ENCODE measurements at places on chromosomes 6 and 20. TPM values are rescaled to one million over a fixed set of nuclear protein-coding genes. Genes with fewer than 3 reads are reported as not detected.

DNA sequence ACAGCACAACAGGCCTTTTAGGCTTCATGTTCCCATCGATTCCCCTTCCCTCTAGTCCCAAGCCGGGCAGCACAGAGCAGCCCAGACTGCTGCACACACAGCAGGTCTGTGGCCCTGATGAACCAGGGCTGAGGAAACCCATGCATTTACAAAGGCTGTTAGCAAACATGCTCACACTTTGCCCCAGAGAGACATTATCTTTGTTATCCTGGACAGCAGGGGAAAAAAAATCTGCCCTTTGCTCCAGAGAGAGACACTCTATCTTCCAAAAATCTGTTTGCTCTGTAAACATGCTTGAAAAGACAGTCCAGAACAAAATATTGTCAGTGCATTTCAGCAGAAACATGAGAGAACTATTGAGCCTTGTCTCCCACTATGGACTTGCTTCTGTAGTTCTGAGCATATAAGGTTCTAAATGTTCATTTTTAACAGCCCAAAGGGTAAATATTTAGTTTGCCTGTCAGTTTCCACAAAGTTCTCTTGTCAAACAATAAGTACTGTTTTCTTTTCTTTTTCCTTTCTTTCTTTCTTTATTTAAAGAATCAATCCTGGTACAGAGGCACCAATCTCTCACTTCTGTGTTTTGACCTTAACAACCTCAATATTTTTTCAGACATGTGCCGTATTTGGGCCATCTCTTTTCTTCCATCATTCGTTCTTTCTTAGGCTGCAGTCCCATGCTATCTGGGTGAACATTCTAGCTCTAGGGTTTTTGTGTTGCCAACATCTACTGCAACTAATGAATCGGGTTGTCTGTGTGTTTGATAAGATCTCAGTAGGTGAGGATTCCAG lies 468.0 kb downstream of the EPM2A start:
- H3K4me3 ChIP-seq = no peak overlapping the region
- no peak for DNase-seq
- H3K4me1 ChIP-seq = peaks cover 54% of the 10 kb centered on the region
- H3K36me3 ChIP-seq = no peaks in the 10 kb centered on the region
- peak overlapping the region; percentile 56 for H3K27ac ChIP-seq
- no peaks in the 10 kb centered on the region for H3K27me3 ChIP-seq

DNA sequence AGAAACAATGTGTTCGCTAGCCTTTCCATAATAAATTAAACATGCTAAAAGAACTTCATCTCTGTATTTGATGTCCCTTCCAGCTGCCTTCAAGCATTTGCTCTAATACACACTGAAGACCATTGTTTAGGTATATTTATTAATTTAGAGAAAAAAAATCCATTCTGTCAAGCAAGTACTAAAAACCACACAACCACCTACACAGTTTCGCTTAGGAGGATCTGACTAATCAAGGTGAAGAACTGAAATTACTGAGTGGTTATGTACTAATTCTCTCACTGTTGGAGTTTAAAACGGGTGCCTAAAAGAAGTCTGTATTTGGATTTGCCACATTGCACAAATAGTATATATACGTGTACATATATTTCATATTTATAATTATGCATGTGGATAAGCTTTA lies 58.9 kb downstream of the GMDS start:
- peaks cover 3% of the 10 kb centered on the region for H3K27me3 ChIP-seq
- H3K4me3 ChIP-seq = no peak overlapping the region
- no peaks in the 10 kb centered on the region for H3K36me3 ChIP-seq
- peaks cover 4% of the 10 kb centered on the region for H3K4me1 ChIP-seq

DNA sequence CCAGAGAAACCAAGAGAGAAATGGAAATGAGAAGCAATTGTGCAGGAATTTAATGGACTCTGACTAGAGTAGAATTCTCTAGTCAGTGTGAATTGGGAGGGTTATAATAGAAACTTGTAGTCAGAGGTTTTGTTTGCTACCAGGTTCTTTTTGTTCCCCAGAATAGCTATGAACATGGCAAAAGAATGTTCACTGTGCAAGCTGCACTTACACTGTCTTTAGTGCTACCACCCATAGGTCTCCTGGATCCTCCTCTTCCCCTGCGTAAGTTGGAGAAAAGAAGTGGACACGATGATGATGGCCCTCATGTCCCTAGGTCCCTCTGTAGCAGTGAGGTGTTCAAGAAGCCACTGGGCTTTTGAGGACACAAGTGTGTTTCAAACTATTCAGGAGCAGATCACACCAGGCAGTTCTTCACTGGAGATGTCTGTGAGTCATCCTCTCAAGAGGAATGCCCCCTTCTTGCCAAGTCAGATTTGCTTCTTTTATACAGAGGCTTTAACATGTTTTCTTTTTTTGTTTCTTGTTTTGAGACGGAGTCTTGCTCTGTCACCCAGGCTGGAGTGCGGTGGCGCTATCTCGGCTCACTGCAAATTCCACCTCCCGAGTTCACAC lies 47.6 kb upstream of the SMIM8 start:
- peaks cover 11% of the 10 kb centered on the region for H3K4me1 ChIP-seq
- DNase-seq = no peak
- no peaks in the 10 kb centered on the region for H3K27me3 ChIP-seq
- H3K27ac ChIP-seq = no peak overlapping the region
- H3K4me3 ChIP-seq = no peak overlapping the region

The MEI4 gene
- total RNA-seq = 2.6 TPM

- no peak overlapping the region for H3K27ac ChIP-seq
- DNase-seq = no peak
- H3K4me3 ChIP-seq = no peak overlapping the region
- H3K4me1 ChIP-seq = peaks cover 29% of the 10 kb centered on the region
- H3K27me3 ChIP-seq = no peaks in the 10 kb centered on the region
These were observed 1455.3 kb downstream of the GRIK2 start for GRCh38 chr6:102848796-102849195.

DNA sequence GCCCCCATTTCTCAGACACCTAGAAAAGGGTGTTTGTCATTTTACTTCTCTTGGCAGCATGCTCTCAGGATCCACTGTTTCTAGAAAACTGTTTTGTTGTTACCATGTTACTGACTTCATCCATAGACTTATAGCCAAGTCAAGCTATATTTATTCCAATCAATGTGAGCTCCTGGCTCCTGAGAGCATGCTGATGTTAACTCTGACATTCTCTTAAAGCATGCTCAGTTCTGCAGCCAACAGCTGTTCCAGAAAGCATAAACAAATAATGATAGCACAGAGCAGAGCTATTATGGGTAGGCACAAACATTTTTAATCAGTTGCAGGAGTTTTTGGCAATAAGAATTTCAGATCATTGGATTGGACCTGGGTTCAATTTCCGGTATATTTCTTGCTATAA lies 92.4 kb upstream of the CEP85L start:
- no peak for DNase-seq
- no peaks in the 10 kb centered on the region for H3K36me3 ChIP-seq
- peaks cover 7% of the 10 kb centered on the region for H3K4me1 ChIP-seq
- H3K4me3 ChIP-seq = no peak overlapping the region

The ULBP2 gene
- not detected for total RNA-seq

DNA sequence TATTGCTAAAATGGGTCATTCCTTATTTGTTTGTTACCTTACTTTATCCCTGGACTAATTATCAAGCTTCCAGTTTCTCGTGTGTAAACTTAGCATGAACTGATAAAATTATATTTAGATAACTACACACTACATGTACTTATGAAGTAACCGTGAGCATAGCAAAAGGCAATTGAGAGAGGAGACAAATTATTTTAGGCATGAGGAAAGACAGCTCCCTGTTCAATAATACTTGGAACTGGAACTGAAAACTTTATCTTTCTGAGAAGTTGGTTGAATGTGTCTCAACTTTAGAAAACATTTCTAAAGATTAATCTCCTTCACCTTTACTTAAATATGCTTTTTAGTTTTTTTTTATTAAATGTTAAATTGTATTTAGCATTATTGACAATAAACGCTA lies 11.4 kb downstream of the CRISP3 start:
- no peak overlapping the region for H3K27ac ChIP-seq
- no peak for DNase-seq
- H3K4me3 ChIP-seq = no peak overlapping the region
- H3K4me1 ChIP-seq = peaks cover 8% of the 10 kb centered on the region

GRCh38 chr6:46291275-46291633 lies 120.5 kb upstream of the ENPP5 start:
- peaks cover 16% of the 10 kb centered on the region for H3K4me1 ChIP-seq
- H3K27me3 ChIP-seq = no peaks in the 10 kb centered on the region
- no peaks in the 10 kb centered on the region for H3K36me3 ChIP-seq
- H3K27ac ChIP-seq = no peak overlapping the region
- no peak overlapping the region for H3K4me3 ChIP-seq
- no peak for DNase-seq

DNA sequence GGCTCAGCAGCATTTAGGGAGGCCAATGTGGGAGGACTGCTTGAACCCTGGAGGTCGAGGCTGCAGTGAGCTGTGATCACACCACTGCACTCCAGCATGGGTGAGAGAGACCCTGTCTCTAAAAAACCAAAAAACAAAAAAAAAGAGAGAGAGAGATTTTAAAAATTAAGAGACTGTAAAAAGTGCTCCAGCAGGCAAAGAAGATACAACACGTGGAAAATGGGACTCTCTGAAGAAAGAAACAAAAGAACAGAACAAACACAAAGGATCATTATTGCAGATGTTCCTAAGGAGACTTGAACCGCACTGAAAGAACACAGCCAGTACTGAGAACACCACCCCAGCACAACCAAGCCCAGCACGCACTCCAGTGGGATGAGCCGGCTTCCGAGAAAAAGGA lies 74.2 kb downstream of the TAF4 start:
- H3K27ac ChIP-seq = no peak overlapping the region
- H3K4me1 ChIP-seq = no peaks in the 10 kb centered on the region
- no peak for DNase-seq
- H3K4me3 ChIP-seq = no peak overlapping the region
- peaks cover 68% of the 10 kb centered on the region for H3K36me3 ChIP-seq
